ENCODE measurements at places on chromosomes 13 and 19.
A peak's percentile ranks its signal among the peaks of the same experiment; 100 is the strongest.

- DNase-seq = no peak
Observed at GRCh38 chr13:40589285-40590109, 76.9 kb downstream of the FOXO1 start.

- no peak for DNase-seq
Observed at GRCh38 chr13:43512221-43512620, 274.6 kb downstream of the ENOX1 start.

DNA sequence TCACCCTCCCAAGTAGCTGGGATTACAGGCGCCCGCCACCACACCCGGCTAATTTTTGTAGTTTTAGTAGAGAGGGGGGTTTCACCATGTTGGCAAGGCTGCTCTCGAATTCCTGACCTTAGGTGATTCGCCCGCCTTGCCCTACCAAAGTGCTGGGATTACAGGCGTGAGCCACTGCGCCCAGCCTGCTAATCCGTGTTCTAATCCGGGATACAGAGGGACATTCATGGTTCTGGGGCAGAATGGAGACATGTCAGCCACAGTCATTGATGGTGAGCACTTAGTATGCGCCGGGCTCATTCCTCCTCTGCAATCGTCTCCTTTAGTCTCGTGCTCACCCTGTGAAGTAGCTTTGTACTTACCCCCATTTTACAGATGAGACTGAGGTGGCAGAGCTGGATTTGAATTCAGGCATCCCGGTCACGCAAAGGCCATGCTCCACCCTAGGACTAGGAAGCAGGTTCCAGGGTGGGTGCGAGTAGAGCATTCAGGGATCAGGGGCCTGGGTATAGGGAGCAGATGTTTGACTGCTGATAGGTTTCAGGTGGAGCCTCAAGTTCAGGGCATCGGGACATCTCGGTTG is 8.2 kb downstream of the RRAS start:
- no peak for DNase-seq

- DNase-seq = no peak
Observed at GRCh38 chr13:94115054-94115453, 364.4 kb downstream of the DCT start.

- DNase-seq = no peak
Observed at GRCh38 chr13:33446821-33447725, 161.5 kb upstream of the STARD13 start.

- DNase-seq = no peak
Observed at GRCh38 chr13:21971662-21972621, 301.1 kb downstream of the FGF9 start.

GRCh38 chr13:23915308-23915707 is 18.0 kb upstream of the C1QTNF9B start:
- no peak for DNase-seq

DNA sequence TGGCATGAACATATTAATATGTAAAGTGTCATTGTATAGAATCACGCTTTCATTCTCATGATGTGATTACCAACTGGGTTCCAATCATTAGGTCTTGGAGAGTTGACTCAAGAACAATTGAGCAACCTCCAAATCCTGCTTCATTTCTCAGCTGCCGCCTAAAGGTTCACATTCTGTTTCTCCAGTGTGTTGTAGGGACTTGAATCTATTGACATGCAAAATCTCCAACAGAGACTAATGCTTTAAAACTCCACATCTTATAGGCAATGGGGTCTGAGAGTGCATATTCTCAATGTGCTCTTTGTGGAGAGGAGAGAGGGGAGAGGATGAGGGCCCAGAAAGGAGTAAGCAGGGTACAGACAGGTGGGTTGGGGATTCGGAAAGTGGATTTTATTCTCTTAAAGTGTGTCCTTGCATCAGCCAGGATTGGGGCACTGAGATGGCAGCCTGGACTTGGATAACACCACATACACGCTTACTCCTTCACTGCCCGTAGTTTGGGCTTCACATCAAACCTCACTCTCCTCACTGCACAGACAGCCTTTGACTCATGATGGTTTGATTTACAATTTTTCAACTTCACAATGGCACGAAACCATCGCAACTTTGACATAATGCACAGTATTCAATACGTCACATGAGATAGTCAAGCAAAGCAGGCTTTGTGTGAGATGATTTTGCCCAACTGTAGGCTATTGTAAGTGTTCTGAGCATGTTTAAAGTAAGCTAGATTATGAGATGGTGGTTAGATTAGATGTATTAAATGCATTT is 241.3 kb upstream of the IRS2 start:
- DNase-seq = no peak

DNA sequence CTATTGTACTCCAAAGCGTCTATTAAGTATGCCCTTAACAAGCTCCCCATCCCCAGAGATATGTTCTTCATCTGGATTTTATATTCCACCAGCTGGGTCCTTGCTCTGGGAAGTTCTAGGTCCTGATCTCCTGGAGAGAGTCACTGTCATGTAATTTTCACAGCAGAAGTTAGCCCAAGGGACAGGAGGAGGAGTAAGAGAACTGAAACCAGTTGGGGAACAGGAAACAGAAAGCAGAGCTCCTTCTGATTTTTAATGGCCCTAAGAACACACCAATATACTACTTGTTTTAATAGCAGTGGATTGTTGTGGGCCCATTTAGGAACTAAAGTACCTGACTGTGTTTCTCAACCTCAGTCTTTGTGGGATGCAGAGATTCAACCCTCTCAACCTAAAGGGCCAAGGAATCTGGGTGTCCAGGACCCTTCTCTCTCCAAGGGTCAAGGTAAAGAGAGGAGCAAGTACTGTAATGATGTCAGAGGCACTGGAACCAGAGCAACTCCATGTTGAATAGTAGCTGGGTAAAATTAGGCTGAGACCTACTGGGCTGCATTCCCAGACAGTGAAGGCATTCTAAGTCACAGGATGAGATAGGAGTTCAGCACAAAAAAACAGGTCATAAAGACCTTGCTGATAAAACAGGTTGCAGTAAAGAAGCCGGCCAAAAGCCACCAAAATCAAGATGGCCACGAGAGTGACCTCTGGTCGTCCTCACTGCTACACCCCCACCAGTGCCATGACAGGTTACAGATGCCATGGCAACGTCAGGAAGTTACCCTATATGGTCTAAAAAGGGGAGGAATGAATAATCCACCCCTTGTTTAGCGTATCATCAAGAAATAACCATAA is 8.1 kb upstream of the FPR3 start:
- DNase-seq = no peak

DNA sequence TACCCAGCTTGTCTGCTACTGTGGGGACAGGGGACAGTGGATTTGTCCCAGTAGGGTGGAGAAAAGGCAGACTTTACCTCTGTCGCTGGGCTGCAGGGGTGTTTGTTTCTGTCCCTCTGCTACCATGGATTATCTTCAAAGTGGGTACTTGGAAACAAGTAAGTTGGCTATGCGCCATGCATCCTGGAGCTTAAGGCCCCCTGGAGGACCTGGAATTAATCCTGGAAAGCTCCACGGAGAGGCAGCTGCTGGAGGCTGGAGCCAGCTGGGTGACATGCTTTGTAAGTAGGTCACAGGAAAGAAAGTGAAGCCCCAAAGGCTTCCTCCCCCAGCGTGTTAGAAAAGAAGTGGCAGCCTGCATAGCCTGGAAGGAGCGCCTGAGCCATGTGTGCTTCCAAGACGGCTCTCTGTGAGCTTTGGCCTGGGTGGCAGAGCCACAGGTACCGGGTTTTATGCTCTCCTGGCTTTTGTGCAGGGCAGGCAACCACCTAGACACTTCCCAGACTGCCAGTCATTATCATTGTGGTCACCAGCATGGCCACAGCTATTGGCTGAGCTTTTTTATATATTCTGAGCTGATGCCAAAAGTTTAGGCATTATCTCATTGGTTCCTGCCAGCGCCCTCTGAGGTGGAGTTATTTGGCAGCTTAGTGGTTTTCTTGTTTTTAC is 9.5 kb downstream of the B3GLCT start:
- DNase-seq = no peak

- peak; percentile 53 for DNase-seq
Observed at GRCh38 chr13:46961719-46962118, 64.9 kb upstream of the HTR2A start.

DNA sequence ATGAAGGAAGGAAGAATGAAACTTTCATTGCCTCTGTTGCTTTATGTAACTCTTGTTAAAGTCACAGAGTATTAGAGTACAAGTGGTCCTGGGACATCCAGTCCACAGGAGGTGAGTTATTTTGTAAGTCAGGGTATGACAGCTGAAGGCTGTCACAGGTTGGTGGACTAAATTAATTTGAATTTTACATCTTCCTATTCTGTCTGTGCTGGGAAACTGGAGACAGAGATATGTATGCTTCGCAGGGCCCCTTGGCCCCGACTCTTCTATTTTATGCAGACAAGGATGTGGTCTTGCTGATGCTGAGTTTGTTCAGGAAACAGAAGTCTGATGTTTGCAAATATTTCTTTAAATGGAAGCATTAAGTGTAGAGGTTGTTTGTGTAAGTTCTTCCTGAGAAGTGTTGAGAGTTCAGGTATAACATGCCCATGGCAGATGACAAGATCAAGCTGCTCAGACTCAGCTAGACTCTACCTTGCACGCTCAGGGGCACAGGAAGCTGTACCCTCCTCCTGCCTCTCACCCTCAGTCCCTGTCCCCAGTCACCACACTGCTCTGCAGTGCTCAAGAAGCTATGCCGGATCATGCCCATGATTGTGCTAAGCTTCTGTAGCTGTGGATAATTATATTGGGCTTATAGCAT is 23.4 kb downstream of the RASL11A start:
- no peak for DNase-seq

DNA sequence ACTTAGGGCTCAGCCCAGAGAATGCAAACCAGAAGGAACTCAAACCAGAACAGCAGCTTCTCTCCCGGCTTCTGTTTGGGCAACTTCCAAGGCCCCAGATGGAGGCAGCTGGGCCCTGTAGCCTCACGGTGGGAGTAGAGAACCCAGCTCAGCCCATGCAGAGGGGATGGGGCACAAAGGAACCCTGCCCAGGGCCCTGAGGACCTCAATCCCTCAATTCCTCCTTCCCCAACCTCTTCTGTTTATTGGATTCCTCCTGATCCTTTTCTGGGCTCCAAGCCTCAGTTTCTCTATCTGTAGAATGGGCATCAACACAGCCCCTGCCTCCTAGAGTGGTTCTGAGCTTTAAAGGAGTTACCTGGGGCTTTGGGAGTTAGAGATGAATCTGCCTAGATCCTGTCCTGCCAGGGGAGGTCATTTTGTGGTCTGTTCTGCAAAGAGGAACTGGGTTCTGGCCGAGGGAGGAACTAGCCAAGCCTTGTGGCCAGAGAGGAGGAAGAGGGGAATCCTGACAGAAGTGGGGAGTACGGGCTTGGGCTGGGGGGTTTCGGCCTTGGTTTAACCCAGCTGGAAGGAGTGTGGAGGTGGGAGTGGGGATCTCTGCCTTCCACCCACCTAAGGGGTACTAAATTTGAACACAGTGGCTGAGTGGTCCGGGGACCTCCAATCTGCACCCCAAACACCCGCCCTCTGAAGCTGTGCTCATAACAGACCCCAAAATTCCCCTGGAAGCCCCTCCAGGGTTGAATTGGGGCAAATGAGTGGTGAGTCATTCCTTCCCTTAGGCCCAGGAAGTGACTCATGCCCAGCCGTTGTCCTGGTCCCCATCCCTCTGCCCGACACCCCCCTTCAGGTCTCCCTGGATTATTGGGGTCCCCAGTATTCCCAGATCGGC is 2.7 kb downstream of the ADGRE5 start:
- DNase-seq = no peak

GRCh38 chr13:23979361-23980159 is 82.3 kb upstream of the C1QTNF9B start:
- DNase-seq = no peak

DNA sequence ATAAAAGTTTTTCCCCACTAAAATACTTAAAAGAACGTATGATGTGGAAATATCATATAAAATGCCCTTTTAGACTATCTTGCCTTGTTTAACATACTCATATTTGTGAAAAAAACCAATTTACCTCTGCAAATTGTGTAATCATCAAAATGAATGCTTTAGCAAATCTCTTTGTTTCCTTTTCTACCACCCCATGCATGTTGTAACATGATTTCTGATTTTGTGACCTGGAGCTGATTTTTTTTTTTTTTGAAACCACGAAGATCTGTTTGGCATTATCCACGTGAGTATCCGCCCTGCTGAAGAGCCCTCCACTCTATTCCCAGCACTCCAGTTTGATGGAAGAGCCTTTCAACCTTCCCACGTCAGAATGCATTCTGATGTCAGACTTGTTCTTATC is 245.8 kb upstream of the NBEA start:
- no peak for DNase-seq

DNA sequence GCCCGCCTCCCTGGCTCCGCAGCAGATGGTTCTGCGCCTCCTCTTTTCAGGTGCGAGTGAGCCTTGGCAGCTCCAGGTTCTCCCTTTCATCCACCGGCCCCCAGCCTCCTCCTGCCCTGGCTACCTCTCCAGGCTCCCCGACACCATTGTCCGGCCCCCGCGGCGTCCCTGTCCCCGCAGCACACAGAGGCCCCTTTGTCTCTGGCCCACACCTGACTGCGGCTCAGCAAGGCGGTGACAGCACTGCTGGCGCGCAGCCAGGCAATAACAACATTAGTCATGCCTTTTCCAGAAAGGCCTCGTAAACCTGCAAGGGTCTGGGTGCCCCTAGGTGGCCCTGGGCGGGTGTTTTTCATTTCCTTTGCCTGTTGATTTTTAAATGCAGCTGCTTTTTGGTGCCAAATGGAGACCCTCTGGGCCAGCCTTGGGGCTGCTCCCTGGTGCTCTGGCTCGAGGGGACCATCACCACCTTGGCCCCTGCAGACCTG is 73.2 kb upstream of the MEDAG start:
- no peak for DNase-seq

DNA sequence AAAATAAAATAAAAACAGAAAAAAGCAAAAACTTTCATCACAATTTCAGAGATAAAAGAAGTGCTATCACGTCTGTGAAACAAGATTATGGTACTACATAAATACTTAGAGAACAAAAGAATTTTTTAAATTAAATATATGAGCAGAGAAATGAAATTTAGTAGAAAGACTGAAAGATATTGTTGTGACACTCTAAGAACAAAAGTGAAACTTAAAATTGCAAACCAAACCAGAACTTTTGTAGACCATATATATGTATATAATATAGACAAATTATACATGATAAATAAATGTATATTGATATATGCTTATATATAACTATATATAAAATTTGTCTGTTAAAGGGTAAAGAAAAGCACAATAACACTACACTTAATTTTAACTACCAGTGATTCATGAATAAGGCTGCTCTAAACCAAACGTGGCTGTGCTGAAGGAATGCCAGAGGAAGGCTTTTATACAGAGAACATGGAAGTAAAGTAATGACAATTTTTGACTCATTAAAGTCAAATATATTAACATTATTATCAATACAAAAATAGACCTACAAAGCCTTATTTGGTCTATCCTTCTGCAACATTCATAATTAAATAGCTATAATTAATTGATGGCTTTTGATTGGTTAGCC is 1516.7 kb upstream of the PCDH20 start:
- no peak for DNase-seq

GRCh38 chr13:37273836-37274235 is 168.4 kb upstream of the CSNK1A1L start:
- no peak for DNase-seq

DNA sequence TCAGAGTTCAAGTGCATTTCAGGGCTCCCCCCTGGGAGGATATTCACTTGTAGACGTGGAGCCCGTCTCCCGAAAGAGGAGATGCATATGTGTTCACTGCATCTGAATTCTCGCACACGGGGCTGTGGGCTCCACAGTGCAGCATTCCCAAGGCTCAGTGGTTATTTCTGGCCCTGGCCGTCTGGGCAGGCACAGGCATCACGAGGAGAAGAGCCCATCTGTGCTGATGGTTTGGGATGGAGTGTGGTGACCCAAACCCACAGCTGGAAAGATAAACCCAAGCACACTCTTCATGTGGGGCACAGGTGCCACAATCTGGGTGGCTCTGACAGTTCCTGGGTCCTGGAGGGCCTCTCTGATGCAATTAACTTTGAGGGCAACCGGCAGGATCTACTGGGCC is 242.1 kb downstream of the TSHZ3 start:
- no peak for DNase-seq

Measured in AG04449 (cell line).